NCI-H226 (cell line): ENCODE measurements at places on chromosomes 13 and 19.

GRCh38 chr13:76715621-76716020, 170.6 kb downstream of the KCTD12 start:
- no peak for DNase-seq

GRCh38 chr19:28726533-28727479, 486.1 kb downstream of the UQCRFS1 start:
- DNase-seq, result no peak

GRCh38 chr13:24085662-24086061, 74.9 kb upstream of the SPATA13 start:
- no peak for DNase-seq

GRCh38 chr19:3687774-3688706, 12.2 kb downstream of the PIP5K1C start:
- DNase-seq, result no peak

DNA sequence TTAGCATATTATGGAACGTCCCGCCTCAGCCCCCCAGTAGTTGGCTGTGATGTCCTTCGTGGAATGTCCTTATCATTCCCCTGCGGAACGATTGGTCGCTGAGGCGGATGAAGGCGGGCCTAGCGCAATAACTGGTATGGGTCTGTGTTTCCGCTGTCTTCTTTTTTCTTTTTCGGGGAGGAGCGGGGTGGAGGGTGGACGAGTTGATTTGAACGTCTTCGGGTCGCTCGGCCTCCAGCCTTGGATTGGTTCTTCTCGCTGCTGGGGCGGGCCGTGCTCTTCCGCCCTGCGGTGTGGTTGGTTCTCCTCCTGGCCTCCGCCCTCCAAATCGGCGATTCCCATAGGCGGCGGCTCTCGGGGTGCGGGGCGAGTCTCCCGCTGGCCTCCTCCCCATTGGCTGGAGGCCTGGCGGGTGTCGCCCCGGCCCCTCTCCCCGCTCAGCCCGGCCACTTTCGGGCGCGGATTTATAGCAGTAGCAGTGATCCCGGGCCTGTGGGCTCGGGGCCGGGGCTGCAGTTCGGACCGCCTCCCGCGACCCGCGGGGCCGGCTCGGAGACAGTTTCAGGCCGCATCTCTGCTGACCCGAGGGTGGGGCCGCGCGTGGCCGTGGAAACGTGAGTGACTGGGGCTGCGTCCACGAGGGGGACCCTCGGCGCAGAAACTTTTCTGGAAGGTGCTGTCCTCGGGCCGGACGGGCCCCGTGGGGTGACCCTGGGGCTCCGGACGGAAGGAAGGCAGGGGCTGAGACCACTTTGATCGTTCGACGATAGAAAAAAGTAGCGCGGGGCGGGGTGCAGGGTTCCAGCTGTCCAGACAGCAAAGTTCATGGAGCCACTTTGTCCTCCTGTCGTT, 2.1 kb downstream of the ING1 start:
- peak; percentile 100 for DNase-seq
